ENCODE measurements at places on chromosomes 2 and 18.
A peak's percentile ranks its signal among the peaks of the same experiment; 100 is the strongest.

DNA sequence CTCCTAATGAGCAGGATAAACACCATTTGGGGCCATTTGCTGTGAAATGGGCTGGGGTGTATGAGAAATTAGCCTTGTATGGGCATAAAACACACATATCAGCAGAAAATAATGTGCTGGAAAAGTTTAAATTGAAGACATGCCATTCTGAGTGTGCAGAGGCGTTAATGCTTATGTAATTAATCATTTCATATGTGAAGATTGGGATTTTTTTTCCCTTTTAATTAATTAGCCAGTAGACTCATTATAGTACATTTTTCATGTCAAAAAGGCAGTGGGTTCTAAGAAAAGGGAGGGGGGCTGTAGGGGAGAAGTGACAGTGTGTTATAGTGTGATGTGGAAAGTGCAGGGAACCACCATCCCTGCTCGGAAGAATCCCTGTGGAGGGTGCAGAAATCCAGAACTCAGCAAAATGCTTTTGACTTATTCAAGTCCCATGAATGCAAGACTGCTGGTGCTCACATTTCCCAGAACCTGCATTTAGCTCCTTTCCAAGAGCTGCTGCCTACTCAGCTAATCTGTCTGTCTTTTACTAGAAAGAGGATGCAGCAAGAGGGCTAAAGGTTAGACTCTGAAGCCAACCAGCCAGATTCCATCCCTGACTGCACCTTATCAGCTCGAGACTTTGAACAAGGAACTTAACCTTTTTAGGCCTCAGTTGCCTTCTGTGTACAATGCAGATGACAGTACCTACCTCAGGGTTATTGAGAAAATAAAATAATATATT lies 11.6 kb upstream of the COX7A2L start:
- no peak for DNase-seq

GRCh38 chr2:110993557-110994231 lies 127.0 kb upstream of the BCL2L11 start:
- peak; percentile 12 for DNase-seq

DNA sequence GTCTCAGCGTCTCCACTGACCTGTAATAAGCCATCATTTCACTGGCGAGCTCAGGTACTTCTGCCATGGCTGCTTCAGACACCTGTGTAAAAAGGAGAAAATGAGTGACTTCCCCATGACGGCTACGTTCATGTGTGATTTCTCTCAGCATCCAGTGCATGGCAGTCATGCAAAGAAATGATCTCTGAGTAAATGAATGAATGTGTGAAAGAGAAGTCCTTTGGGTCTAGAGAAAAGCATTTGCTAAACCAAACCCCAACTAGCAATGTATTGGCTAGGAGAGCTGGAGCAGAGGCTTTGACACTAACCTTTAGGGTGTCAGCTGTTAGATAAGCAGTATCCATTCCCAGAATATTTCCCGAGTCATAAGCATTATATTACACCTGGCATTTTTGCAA lies 417 bp downstream of the IL1B start:
- DNase-seq: no peak

DNA sequence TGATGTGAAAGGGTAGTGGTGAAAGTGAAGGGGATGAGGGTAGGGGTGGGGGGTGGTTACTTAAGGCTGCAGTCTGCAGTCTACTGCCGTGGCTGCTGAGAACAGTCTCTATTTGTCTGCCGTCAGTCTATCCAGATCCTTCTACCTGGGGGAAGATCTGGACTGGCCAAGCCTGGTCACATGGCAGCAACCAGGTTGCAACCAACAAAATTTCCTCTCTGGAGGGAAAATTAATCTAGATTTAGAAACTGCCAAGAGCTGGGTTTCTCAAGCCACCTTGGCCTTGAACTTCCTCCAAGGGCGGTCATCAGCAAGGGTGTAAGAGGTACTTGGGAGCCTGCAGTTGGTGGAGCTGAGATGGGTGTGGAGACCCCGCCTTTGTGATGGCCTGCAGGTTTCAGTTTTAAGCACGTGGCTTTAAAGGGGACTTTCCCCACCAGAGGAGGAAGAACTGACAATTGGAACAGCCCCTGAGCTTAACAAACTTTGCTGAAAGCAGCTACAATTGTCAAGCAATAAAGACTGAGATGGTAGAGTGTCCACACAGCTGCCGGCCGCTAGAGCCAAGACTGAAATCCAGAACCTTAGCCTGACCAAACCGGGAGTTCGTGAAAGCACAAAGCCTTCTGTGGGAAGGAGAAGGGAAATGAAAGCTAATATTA lies 31.4 kb upstream of the KCMF1 start:
- peak; percentile 57 for DNase-seq

GRCh38 chr2:64000630-64001381 lies 18.4 kb downstream of the VPS54 start:
- DNase-seq: no peak

DNA sequence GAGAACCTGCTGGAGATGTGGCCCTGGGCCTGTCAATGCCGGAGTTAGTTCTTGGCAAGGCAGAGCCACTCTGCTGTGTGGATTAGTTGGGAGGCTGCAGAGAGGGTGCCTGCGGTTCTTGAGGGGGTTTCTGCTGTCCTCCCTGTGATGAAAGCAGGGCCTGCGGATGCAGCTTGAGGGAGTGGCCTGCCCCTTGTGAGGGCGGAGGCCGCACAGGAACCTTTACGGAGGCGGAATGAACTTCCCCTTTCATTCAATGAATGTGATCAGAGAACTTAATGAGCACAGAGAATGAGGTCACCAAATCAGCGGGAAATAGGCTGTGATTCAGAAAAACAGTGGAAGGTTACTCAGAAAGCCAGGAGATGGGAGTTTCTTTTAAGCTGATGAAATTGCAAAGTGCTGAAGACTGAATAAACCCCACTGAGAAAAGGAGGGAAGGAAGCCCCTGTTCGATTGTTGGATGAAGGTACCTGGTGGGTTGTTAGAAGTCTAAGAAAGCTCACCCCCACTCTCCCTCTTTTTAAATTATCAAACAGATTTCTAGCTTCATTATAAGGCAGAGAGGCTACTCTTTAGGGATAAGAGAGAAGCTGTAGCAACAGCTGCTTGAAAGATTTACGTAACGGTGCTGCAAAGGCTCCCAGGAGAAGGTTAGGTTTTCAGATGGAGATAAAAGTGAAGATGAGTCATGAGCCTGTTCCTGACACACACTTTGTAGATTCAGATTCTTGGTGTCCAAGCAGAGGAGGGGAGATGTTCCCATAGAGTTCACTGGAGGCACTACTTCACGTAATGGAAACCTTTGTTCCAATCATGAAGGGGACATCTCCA lies 47.4 kb downstream of the VWA3B start:
- no peak for DNase-seq

DNA sequence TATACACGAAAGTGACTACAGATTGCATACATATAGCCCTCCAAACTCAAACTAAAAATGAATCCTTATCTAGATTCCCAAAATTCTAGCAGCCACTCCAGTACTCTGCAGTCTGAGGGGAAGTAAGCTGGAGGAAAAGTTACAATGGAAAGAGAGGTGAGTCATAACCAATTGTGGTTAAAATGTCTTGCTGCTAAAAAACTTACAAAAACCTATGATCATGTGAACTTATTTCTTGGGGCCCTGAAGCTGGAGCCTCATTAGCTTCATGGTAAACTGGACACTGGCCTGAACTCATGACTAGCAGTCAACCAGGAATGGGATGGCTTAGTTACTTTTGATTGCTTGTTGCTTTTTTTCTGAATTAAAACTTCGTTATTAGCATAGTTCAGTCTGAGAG lies 175.9 kb downstream of the SLC4A3 start:
- no peak for DNase-seq

GRCh38 chr2:75079575-75079974 lies 119.7 kb downstream of the TACR1 start:
- DNase-seq: no peak

- no peak for DNase-seq
These were observed 8.4 kb downstream of the MYOM1 start for GRCh38 chr18:3211236-3211992.

GRCh38 chr18:77148289-77148688 lies 15.7 kb upstream of the MBP start:
- no peak for DNase-seq

GRCh38 chr2:189437926-189438325 lies 3.3 kb upstream of the WDR75 start:
- no peak for DNase-seq

- no peak for DNase-seq
These were observed 216.3 kb upstream of the DTNA start for GRCh38 chr18:34493566-34494358.

GRCh38 chr2:28188436-28188835 lies 204.2 kb upstream of the FOSL2 start:
- no peak for DNase-seq

GRCh38 chr18:45103319-45104048 lies 422.8 kb downstream of the SETBP1 start:
- DNase-seq: no peak

DNA sequence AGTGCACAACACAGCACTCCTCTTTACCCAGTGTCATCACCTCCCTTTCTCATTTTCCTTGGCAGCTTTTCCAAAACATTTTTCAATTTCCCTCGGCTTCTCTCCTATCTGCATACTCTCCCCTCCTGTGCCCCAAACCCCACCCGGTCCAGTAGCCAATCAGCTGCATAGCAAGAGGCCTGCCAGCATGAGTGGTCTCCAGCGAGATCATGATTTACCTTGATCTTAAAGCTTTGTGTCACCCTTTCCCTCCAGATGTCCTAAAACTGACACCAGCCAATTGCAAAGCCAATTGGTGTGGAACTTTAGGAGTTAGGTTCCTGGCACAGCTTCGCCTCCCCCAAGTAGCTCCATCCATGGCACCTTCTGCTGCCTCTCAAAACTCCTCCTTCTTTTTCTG lies 45.2 kb upstream of the SH3RF3 start:
- DNase-seq: no peak

DNA sequence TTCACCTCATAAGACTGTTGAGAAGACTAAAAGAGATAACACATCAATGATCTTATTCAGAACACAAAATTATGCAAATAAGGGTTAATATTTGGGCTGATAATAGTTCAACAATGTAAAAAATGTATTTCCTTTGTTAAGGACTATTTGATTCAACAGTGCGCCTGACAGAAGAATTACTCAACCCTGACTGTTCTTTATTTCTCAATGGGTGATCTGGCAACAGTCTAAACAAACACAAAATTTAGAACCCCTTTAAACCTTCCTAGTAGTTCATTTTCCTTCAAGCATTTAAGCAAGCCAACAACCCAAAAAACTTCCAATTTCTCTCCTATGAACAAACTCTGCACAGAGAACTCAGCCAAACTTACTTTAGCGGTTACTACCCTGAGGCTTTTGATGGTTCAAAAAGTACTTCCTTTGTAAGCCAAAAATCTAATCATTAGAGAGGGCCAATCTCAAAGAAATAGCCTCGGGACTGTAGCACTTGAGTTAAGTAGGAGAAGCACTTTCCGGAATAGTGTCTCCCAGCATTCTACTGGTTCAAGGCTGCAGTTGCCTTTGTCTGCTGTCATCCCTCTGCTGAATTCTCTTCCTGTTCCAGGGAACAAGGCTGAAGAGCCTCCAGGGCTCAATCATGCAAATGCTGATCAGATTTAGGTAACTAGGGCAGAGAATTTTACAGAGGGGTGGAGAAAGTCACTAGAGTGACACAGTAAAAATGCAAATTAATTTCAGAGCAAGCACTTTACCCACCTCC lies 40.9 kb upstream of the MAPK4 start:
- DNase-seq: no peak

DNA sequence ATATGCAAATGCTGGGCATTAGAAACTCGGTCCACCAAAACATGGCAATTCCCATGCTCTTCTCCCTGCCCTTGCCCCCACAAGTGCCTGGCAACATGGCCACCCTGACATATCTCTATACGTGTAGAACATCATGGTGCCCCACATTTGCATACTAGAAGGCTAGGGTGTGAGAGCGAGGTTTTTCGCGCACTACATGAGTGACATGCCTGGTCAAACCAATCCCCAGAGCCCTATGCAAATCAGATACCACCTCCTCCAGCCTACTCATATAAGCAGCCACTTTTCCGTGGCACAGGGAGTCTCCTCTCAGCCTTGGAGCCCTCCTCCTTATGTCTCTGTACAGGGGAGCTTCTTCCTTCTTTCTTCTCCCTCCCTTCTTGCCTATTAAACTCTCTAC lies 296.1 kb upstream of the GULP1 start:
- DNase-seq: no peak

DNA sequence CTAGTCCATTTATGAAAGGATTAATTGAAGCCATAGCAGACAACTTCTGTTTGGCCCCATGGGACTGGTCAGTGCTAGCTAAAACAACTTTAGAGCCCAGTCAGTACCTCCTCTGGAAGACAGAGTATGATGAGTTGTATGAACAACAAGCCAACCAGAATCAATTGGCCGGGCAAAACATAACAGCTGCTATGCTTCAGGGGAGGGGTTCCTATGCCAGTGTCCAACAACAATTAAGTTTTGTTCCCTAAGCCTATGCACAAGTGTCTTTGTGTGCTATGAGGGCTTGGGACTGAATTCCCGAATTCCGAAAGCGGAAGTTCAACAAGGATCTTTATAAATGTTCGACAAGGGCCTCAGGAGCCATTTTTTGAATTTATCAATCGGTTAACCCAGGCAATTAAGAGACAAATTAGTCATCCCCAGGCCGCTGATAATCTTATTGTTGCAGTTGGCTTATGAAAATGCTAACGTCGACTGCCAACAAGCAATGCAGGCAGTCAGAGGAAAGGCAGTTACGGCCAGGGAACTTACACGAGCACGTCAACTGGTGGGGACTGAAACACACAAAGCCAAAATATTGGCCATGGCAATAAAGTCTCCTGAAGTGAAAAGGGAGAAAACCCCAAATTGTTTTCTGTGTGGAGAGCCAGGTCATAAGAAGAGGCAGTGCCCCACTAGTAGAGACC lies 57.9 kb downstream of the ZNF638 start:
- DNase-seq: no peak

- DNase-seq: no peak
These were observed 580.9 kb downstream of the NYAP2 start for GRCh38 chr2:225980372-225980771.

- DNase-seq: no peak
These were observed 327.6 kb upstream of the UBE2E3 start for GRCh38 chr2:180652794-180653193.

DNA sequence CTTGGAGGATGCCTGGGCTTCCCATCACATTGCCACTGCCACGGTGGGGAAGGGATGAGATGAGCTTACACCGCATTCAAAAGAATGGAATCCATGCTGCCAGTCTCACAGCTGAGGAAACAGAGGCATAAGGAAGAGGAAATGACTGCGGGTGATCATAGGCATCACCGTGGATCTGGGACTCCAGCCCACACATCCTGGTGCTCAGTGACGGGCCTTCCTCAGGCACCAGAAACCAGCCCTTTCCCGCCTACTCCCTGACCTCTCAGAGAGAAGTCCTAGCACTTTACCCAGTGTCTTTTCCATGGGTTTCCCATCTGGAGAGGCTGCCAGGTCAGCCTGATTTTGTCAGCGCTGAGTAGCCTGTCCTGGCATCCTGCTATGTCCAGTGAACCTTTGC lies 5.3 kb upstream of the PLB1 start:
- DNase-seq: no peak

GRCh38 chr2:213065583-213066442 lies 85.6 kb downstream of the IKZF2 start:
- no peak for DNase-seq

DNA sequence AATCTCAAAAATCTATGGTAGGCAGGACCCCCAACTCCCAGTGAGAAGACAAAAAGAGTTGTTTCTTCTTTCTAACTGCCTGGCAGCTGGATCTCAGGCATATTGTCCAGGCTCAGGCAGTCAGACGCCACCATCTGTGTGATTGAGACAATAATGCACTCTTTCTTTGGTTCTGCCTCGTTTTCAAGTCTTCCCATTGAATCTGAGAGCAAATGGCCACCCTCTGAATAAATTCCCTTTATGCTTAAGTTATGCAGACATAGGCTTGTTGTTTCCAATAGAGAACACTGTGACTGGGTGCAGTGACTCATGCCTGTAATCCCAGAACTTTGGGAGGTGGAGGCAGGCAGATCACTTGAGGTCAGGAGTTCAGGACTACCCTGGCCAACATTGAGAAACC lies 15.3 kb upstream of the CD207 start:
- no peak for DNase-seq

All from activated T-cell treated with anti-CD3 and anti-CD28 coated beads for 4 hours (primary cell).